Activated CD8-positive, alpha-beta memory T cell treated with anti-CD3 and anti-CD28 coated beads for 4 hours (primary cell): ENCODE measurements at places on chromosomes 2 and 18.

DNA sequence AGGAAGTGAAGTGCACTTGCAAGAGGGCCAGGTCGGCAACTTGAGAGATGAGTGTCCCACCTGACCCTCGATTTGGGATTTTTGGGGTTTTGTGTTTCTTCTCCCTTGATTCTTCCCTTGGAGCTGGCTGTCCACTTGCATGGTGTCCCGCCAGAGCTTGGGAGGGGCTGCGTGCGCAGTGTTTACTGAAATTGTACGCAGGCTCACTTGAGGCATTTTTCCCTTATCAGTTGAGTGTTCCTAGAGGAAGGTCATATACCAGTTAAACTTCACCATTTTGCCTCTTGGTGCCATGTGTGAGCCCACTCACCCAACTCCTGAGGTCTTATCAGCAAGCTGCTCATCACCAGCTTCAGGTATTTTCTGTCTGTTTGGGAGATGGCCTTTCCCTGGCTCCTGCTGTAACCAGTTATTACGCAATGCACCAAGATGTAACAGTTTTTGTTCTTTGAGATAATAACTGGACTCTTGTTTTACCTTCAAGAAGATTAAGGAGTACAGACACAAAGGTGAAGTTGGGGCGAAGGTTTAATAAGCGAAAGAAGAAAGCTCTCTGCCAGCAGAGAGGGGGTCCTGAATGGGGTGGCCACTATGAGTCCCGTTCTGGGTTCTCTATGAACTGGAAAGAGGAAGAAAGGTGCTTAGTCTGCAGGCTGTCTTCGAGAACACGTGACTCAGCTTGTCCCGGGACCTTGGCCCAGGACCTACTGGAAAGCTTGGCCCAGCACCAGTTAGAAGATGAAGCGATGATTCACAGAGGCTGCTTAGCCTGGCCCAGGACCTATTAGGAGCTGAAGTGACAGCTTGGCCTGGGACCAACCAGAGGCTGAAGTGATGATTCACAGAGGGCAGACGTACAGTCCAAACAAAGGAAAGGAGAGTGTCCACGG, 21.5 kb upstream of the TXNL4A start:
- DNase-seq: no peak

DNA sequence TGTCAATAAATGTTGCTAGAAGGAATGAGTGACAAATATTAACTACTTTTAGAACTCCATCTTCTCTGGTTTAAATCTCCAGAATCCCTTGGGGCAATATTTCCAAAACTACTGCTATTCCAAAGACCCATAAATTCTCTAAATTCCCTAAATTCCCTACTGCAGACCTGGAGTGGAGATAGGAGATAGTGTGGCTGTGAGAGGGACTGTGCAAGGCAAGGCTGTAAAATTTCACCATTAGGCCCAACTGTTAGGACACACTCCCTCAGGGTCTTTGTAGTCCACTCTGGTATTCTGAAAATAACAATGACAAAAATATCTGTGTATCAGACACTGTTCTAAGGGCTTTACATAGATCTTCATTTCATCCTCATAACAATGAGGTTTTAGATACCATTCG, 67.9 kb downstream of the MYL12B start:
- no peak for DNase-seq

- no peak for DNase-seq
These were observed 98.0 kb downstream of the GBX2 start for GRCh38 chr2:236070236-236070635.

DNA sequence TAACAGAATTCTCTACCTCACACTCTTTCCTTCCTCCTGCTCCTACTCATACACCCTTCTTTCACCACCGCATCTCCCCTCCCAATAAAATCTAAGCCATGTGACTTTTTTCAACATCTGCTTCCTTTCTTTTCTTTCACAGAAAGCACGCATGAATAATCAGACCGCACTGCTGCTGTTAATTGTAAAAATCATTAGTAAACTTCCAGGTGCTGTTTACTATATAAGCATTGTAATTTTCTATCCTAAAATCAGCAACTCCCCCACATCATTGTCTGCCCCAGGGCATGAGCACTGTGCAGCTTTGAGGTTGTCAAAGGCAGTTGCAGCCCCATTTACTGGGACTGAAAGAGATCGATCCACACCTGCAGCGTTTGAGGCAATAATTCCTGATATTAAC, 782.6 kb upstream of the ID2 start:
- DNase-seq: no peak

GRCh38 chr2:46073540-46074046, 223.6 kb upstream of the EPAS1 start:
- no peak for DNase-seq

DNA sequence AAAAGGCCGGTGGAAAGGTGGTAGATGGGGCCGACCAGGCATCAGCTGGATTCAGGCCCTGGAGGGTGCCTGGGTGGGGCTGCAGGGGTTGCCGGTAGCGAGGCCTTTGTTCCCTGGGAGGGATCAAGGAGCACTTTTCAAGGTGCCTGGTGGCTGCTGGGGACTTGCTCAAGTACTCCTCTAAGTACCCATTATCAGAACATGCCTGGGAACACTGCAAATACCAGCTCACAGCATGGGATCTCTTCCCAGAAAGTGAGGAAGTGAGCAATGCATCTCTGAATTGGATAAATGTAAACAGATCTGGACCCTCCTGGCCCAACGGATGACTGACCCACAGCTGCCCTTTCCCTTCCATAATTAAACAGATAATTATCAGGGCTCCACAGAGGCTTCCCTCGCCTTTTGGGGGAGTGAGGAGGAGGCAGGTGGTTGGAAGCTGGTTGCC, 210.5 kb downstream of the SH3RF3 start:
- DNase-seq: no peak

GRCh38 chr2:39913648-39914461, 134.8 kb upstream of the THUMPD2 start:
- no peak for DNase-seq

DNA sequence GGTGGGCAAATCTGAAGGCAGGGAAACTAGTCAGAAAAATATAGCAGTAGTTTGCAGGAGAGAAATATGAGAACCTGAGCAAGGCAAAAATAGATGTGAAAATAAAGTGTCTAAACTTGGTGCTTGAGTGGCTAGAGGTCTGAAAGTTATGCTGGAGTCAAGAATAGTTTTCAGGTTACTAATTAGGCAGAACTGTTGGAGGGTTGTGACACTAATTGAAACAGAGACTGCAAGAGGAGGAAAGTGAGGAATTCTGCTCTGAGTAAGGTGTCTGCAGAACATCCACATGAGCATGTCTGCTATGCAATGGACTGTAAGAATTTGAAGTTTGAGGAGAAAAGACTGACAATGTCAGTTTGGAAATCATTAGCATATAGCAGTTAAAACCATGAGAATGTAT, 444.0 kb upstream of the LRRTM1 start:
- DNase-seq: no peak

DNA sequence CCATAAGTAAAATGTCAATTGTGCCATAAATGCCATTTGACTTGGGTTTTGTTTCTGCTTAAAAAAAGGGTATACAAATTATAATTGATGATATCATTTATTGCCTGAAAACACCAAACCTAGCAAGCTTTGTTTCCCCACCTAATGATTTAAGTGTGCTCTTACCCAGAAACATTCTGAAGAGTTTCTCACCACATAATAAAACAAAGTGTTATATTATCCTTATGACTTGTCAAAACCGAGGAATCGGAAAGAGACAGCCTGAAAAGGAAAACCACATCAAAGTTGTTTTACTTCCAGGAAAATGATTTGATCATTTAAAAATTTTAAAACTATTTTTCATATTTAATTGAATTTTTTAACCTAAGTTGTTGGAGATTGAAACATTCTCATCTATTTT, 170.5 kb upstream of the SLC39A10 start:
- no peak for DNase-seq

DNA sequence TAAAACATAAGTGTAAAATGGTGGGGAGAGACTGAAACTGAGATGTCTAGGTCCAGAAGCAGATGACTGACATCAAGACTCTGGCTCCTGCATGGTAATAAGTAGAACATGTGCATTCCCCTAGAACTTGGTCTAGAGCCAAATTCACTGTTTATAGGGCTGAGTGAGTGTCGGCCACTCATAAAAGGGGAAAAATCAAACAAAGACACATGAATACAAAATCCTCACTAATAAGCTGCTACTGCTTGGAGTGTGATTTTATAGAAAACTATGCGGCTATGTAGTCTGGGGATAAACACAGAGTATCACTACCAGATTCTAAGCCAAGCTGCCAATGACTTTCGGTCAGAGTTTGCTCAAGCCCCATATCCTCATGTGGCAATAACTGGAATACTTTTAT, 1080.8 kb upstream of the DDX18 start:
- DNase-seq: no peak

DNA sequence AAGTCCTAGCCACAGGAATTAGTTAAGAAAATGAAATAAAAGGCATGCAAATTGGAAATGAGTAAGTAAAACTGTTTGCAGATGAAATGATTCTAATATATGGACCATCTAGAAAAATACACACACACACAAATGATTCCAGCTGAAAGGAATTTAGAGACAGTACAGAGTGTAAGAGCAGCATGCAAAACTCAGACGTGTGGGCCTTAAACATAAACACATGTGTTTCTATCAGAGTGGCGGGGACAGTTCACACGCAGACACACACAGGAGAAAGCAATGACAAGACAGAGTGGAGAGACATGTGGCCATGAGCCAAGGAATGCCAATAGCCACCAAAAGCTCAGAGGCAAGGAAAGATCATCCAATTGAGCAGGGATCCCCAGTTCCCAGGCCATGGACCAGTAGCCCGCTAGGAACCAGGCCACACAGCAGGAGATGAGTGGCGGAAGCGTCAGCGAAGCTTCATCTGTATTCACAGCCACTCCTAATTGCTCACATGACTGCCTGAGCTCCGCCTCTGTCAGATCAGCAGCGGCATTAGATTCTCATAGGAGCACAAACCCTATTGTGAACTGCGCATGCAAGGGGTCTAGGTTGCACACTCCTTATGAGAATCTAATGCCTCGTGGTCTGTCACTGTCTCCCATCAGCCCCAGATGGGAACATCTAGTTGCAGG, 155.4 kb downstream of the ARL4C start:
- DNase-seq: no peak

DNA sequence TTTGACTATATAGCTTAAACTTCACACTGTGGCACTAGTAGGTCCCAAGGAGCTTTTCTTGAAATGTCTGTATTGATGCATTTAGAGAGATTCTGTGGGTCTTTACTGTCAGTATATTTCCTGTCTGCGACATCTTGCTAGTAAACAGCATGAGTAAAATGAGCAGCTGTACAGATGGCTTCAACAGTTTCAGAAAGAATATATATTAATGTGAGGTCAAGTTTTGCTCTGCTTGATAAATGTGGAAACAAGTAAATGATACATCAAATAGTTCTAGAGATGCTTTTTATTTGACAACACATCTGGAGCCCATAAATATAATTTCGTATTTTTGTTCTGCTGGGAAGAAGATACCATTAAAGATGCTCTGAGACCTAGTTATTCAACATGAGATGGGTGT, 310.9 kb upstream of the COL3A1 start:
- DNase-seq: no peak

- no peak for DNase-seq
These were observed 54.5 kb downstream of the FAM171B start for GRCh38 chr2:186748354-186748753.

GRCh38 chr2:10915236-10915635, 3.5 kb downstream of the KCNF1 start:
- no peak for DNase-seq

- no peak for DNase-seq
These were observed 64.4 kb upstream of the DAPL1 start for GRCh38 chr2:158730621-158731140.
